ENCODE measurements at places on chromosomes 16 and 17. TPM values are rescaled to one million over a fixed set of nuclear protein-coding genes. Genes with fewer than 3 reads are reported as not detected.
A peak's percentile ranks its signal among the peaks of the same experiment; 100 is the strongest.

The TP53TG3C gene
- not detected for total RNA-seq

The WNT3 gene
- total RNA-seq: 0.83 TPM

The PLLP gene
- 120 TPM for total RNA-seq

The GPR142 gene
- total RNA-seq: 1.1 TPM

DNA sequence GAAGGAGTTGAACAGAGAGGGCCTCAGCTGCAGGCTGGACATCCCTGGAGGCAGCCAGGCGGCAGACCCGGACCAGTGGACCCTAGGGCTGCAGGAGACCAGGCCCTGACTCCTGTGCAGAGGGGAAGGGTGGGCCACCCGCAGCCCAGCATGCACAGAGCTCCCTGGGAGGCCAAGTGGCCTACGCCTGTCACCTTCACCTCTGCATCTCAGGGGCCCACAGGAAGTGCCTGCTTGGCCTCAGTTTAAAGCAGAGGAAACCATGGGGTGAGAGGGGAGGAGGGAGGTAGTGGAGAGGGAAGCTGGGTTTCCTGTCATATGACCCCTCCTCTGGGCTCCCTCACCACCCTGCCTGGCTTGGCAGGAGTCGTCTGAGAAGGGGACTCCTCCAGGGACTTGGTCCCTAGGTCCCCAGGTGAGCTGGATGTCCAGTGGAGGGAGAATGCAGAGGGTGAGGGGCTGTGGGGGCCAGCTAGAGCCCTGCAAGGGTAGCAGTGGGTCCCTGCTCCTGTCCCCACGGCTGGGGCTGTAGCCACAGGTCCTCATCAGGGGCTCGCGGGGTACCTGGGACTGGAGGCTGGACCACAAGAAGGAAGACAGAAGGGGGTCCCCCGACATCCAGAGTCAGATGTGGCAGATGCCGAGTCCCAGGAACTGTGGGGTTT, at the start of gene TMC8:
Gene TMC8, plus strand, starts transcription at position 335 of the 665 bp plus-strand sequence. CDS start 818 bp downstream, outside the sequence.
- DNase-seq: peak; percentile 93

- DNase-seq: no peak
These were observed 20.5 kb upstream of the ERN1 start for GRCh38 chr17:64150237-64151015.

DNA sequence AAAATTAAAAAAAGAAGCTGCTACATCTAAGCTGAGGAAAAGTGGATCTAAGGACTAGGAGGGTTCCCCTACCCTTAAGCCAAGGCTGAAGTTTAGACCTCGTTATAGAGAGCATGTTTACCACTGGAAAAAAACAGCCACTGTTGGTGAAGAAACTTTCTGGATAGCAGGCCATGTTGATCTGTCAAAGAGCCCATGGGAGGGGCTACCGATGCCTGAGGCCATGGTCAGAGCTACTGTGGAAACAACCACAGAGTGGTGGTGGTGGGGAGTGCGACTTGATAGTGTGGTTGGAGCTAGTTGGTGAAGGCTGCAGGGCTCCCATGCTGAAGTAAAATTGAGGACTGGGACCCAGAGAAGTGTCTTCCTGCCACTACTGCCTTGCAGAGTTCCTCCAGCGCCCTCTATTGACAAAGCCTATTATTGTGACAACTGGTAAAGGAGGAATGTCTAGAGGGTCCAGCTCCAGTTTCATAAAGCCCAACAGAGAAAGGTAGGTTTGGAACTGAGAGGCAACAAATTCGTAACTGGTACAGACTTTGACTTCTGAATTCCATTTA, 12.7 kb upstream of the FAM20A start:
- DNase-seq: no peak

DNA sequence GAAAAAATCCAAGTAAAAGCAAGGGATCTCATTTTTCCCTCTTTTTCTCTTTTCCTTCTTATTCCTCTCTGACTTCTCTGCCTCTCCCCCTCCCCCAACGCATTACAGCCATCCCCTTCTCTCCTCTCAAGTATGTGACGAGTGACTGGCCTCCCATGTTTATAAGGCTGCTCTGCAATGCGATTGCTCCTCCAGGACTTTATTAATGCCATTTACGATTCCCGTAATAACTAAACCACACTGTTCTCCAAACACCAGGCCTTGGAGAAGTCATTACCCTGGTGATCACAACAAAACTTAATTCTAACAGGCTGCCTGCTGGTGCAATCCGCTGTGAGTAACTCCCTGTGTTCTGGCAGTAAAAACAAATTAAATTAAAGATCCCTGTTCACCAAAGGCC, 88.8 kb downstream of the HS3ST3B1 start:
- no peak for DNase-seq

DNA sequence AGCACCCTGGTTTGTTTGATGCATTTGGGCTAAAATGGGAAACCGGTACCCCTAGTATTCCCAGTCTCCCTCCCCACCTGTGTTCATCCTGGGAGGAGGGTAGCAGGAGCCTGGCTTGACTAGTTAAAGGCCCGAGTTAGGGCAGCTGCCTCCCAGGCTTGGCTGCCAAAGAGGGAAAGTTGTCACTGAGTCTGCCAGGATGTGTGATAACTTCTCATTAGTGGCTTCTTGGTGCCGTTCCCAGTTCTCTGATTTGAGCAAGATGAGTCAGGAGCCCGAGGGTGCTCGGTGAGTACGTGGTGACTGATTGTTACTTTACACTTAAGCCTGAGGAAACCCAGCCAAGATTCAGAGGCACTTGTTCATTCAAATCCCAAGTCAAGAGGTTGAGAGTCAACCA, 2.5 kb downstream of the KRT32 start:
- no peak for DNase-seq

- DNase-seq: no peak
These were observed 9.3 kb downstream of the NOD2 start for GRCh38 chr16:50702725-50703124.

- peak; percentile 6 for DNase-seq
These were observed 147.8 kb downstream of the IRF8 start for GRCh38 chr16:86046667-86047270.

GRCh38 chr17:67427424-67427823, 50.3 kb downstream of the PITPNC1 start:
- no peak for DNase-seq

GRCh38 chr17:73679476-73679875, 35.2 kb upstream of the SDK2 start:
- no peak for DNase-seq

DNA sequence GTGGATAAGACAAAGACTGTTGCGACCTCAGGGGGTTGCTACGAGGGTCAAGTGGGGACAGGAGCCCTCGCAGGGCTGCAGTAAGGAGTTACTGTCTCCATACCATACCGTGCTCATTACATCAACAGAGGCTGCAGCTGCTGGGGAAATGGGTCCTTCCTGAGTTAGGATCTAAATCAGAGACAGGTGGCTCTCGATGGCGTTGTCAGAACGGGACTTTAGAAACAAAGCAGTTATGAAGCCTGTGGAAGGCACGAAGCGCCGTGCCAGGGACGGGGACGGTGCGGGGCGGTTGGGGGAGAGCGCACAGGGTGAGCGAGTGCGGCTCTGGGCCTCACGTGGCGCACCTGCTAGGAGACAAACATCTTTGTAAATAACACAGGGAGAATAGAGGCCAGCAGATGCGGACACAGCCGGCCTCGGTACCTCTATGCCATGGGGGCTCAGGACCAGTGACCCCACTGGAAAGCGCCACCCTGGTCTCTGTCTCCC, 34.4 kb downstream of the ZCCHC14 start:
- no peak for DNase-seq

GRCh38 chr16:15907863-15908478, 19.6 kb upstream of the CEP20 start:
- DNase-seq: peak; percentile 65

- no peak for DNase-seq
These were observed 19.4 kb downstream of the CIAPIN1 start for GRCh38 chr16:57427824-57428223.

- no peak for DNase-seq
These were observed 47.1 kb downstream of the TNRC6C start for GRCh38 chr17:78005452-78006171.

- DNase-seq: no peak
These were observed 119.6 kb upstream of the PMFBP1 start for GRCh38 chr16:72291531-72291981.

- DNase-seq: no peak
These were observed 14.8 kb downstream of the TAC4 start for GRCh38 chr17:49832840-49833599.

DNA sequence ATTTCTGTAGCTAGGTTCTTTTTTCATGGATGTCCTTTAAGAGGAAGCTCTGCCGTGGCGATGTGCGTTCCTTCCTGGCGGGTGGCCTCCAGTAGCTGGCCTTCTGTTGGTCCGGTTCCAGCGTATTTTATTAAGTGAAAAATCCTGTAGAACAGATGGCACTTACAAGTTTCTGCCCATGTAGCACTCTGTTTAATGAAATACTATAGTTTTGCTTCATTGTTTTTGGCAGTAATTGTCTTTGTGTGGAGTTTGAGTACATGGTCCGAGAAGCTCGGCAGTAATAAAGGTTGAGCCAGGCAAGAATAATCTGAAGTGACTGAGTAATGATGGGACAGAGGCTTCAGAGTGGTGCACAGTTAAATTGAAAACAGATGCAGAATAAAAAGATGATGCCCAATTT, 20.4 kb downstream of the USP10 start:
- DNase-seq: no peak
